ENCODE measurements at places on chromosomes 16 and 17.

DNA sequence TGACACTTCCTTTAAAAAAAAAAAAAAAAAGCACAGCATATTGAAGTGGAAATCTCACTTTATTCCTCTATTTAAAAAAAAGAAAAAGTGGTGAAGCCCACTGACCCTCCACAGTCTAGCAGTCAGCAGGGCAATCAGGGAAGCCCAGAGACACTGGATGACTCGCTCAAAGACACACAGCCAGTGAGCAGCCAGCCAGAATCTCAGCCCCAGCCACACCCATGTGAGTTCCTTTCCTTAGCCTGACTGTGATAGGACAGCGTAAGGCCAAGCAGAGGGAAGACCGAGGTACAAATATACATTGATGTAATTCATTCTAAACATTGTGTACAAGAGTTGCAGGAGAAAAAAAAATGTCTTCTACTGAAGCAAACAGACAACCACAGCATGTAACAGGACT is 22.5 kb downstream of the XPO6 start:
- DNase-seq: no peak

DNA sequence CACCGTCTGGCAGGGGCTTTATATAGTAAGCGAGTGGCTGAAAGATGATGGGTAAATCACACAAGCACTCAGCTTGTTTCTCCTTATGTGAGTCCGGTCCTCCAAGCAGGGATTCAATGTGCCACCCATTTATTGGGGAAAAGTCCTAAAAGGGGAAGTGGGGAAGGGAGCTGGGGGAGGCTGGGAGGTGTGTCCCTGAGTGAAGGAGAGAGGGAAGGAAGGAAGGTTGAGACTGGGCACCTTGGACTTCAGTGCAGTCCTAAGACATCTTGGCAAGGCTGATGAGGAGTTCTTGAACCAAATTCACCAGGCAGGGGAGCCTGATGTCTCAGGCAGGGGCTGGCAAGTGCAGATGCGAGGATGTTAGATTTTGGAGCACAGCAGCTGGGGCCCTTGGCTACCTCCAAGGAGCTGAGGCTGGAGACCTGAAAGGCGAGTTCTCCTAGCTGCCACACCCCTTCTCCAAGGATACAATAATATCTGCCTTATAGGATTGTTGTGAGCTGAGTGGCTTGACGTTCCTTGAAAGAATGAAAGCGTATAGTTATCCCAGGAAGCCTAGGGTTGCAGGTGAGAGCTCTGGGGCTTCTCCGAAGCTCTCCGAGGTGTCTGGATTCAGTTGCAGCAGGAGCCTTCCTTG is 23.0 kb upstream of the CYLD start:
- no peak for DNase-seq

DNA sequence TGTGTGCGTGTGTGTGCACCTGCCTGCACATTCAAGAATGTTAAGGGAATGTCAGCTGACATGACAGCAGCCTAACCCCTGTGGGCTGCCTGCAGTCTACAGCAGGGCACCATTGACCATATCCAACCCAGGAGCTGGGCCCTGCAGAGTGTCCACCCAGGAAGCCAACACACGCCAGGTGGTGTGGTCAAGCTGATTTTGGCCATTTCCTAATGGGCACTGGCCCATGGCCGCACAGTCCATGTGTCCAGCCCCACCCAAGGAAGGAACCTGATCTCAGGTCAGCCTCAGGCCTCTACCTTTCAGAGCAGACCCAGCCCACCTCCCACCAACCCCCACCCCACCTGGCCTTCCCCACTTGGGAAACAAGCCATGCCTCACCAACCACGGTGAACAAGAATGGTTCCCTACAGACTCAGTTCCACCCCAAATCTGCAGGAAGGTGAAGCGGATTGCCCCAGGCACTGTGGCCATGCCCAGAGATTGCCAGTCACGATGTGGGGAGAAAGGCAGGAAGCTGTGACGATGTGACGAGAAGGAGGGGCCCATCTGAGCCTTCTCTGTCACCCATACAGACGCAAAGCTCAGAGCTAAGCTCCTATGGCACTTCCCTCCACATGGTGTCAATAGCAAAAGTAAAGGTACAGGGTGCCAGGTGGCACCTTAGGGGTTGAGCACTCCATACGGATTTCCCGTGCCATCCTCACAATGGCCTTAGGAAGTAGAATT is 77.5 kb downstream of the ZNF423 start:
- no peak for DNase-seq

GRCh38 chr17:47993964-47994363 is 23.1 kb downstream of the CDK5RAP3 start:
- no peak for DNase-seq
